Activated CD4-positive, CD25-positive, alpha-beta regulatory T cell treated with anti-CD3 and anti-CD28 coated beads, Interleukin-2, amount 50 U/mL, for 24 hours (primary cell): ENCODE measurements at places on chromosomes 16 and 17.

- ATAC-seq, result peak; percentile 20
Measured at GRCh38 chr16:46783800-46784199, 35.7 kb upstream of the MYLK3 start.

- ATAC-seq, result no peak
Measured at GRCh38 chr16:10984509-10984908, 40.1 kb downstream of the CLEC16A start.

DNA sequence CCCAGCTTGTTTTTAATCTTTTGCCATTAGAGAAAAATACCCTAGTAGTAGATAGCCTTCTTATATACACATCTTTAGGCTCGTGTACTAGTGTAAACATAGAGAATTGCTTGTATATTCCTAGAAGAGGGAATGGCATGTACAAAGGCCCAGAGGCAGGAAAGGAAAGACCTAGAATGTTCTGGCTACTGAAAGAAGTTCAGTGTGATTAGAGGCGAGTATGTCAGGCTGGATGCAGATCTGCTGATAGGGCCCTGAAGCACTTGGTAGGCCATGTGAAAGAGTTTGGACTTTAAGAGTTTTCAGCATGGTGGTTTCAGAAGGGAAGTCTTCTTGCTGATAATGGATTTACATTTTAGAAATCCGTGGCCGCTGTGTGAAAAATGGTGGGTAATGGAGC, 17.4 kb downstream of the CTCF start:
- ATAC-seq, result no peak

DNA sequence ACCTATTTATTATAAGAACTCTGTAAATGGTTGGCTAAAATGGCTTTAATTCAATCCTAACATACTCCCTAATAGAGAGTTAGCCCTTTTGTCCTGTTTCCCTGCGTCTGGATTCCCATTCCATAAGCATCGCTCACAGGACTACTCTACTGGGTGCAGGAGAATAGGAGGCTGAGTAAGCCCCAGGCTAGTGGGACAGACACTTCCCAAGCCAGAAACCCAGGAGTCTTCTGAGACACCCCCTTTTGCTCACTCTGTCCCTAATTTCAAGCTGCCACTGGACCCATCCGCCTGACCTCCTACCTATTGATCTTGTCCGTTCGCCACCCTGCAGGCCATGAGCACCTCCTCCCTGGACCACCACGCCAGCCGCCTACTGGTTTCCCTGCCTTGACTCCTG, 16.7 kb upstream of the TOB1 start:
- ATAC-seq, result no peak

GRCh38 chr16:66129196-66129595, 237.3 kb upstream of the CDH5 start:
- no peak for ATAC-seq

- no peak for ATAC-seq
Measured at GRCh38 chr16:56534847-56535383, 15.1 kb upstream of the BBS2 start.

- no peak for ATAC-seq
Measured at GRCh38 chr17:2798678-2799077, 2.4 kb downstream of the RAP1GAP2 start.

DNA sequence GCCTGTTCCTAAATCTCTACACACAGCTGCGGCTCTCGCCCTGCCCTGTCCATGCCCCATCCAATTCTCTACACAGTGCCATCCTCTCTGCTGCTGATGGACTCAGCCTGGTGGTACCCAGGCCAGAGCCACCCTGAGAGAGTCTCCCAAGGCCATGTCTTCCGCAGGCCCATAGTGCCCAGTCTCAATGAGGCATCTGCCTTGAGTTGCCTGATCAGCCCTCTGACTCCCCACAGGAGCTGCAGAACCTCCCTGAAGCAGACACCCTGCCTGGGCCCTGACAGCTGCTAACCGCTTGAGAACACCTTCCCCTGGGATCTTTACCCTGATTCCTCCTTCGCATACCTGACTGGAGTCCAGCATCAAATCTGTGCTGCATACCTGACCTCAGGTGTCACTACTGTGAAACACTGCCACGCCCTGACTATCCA, 13.3 kb downstream of the TSPOAP1 start:
- ATAC-seq, result no peak

GRCh38 chr17:44105483-44105882, 18.0 kb downstream of the HDAC5 start:
- ATAC-seq, result no peak

DNA sequence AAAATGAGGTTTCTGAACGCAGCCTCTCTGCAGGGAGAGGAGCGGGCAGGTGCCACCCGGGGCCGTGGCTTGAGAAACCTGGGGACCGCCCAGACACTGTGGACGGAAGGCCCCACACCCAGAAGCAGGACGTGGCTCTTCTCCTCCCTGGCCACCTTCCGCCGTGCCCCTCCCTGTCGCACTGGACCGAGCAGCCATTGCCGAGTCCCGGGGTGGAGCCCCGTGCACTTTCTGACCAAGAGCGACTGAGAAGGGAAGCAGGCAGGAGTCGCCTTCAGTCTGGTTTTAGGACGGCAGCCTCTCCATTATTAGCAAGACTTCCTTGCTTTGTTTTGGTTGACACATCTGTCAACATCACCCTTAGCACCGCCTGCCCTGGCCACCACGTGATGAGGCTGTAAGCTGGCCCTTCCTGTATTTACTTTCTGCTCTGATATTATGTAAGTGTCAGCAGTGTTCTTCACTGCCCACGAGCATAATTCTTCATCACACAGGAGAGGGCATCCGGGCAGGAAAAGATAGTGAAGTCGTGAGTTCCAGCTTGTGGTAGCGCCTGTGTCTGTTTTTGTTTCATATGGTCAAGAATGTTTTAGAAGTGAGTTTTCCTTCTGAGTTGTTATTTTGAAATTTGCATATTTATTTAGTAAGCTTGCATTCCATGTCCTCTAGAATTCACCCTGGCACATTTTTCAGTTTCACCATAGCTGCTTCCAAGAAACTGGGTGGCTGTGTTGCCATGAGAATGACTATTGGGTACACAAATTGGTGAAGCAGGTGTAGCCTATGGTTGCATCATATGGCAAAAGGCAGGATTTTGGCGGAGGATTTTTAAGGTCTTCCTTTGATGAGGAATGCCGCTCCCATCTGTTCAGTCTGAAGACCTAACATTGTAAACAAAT, 1.0 kb downstream of the HERPUD1 start:
- no peak for ATAC-seq

DNA sequence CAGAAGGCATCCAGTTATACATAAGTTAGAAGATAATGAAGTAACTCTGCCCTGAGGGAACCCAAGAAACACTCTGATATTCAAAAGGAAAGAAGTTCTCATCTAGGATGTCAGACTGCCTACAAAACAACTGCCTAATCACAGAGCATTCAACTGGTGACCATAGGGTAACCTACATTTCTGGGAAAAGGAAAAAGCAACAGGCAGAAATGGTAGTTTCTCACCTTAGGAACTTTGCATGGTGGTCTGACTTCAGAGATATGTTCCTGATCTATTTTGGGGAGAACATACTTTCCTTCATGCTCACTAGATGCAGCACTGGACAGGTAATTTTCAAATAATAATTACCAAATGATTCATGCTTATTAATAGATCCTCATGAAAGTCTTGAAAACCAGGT, 16.5 kb downstream of the RNF43 start:
- ATAC-seq, result no peak

- ATAC-seq, result no peak
Measured at GRCh38 chr16:3854750-3855541, 25.6 kb downstream of the CREBBP start.

GRCh38 chr16:982145-983043, 824 bp downstream of the SOX8 start:
- ATAC-seq, result no peak

DNA sequence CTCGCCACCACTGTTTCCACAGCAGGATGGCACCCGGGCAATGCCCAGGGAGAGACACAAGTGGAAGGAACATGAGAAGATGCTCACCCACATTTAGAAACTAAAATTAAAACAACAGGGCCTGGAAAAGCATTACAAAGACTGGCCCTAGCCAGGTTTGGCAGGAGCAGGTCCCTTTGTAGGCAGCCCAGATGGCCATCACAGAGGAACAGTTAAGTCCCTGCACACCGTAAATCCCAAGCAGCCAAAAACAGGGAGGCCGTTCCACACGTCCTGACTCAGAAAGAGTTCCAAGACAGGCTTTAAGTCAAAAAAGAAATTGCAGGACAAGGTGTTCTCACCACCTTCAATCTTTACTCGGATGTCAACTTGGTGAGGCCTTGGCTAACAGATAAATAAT, 127.1 kb downstream of the DYNLRB2 start:
- ATAC-seq, result no peak

DNA sequence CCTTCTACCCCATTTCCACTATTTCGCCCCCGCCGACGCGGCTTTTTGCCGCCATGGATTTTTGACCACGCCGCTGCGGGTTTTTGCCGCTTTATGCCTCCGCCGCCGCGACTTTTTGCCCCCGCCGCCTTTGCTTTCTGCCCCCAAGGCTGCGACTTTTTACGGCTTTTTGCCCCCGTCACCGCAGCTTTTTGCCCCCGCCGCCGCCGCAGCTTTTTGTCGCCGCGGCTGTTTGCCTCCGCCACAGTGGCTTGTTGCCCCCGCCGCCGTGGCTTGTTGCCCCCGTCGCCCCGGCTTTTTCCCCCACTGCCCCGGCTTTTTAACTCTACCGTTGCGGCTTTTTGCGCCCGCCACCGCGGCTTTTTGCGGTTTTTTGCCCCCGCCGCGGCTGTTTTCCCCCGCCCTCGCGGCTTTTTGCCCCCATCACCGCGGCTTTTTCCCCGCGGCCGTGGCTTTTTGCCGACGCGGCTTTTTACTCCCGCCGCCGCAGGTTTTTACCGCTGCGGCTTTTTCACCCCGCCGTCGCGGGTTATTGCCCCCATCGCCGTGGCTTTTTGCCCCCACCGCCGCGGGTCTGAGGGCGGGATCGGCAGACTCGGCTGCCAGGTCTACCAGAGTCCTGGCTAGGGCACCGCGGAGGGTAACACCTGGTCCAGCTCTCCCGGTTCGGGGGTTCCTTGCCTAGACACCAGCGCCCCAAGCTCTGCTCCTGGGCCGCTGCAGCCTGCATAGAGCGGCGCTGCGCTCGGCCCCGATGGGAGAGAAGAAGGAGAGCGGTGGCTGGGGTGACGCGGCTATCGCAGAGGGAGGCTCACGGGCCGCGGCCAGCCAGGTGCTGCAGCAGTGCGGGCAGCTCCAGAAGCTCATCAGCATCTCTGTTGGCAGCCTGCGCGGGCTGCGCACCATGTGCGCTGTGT, 562.7 kb upstream of the WSB1 start:
- ATAC-seq, result no peak
